Activated T-cell treated with anti-CD3 and anti-CD28 coated beads, Interleukin-2, amount 50 U/mL, for 72 hours (primary cell): ENCODE measurements at places on chromosomes 16 and 17. TPM values are rescaled to one million over a fixed set of nuclear protein-coding genes. Genes with fewer than 3 reads are reported as not detected.
A peak's percentile ranks its signal among the peaks of the same experiment; 100 is the strongest.

Gene CMTM1
- total RNA-seq: 10.1 TPM

- H3K27me3 ChIP-seq: no peaks in the 10 kb centered on the region
- no peak overlapping the region for H3K4me3 ChIP-seq
- H3K4me1 ChIP-seq: peaks cover 100% of the 10 kb centered on the region
- DNase-seq: peak; percentile 18
- H3K27ac ChIP-seq: peak overlapping the region; percentile 7
- H3K36me3 ChIP-seq: peaks cover 29% of the 10 kb centered on the region
Observed at GRCh38 chr17:40551879-40552768, 13.1 kb downstream of the CCR7 start.

DNA sequence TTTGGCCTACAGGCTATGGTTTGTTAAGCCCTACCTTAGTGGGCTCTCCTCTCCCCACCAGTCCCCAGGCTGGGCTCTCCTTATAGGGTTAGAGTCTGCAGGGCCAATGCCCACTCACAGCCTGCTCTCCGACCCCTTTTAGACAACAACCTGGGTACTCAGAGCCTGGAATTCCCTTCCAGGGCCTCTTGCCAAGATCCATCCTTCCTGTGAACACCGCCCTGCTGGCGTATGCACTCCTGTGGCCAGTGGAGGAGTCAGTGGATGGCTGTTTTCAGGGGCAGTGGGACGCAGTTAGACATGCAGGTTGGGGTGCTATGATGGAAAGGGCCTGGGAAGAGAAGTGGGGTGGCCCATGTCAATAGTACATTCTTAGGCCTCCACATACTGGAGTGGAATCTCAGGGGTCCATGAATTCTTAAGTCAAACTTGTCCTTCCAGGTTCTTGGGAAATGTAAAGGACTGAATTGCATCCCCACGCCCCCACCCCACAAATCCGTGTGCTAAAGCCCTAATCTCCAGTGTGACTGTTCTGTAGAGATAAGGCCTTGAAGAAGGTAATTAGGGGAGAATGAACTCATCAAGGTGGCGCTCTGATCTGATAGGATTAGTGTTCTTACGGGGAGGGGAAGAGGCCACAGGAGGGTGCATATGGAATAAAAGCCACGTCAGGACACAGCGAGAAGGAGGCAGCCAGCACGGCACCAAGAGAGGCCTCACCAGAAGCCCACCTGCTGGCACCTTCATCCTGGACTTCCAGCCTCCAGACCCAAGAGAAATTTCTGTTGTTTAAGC is 81.6 kb upstream of the CACNG5 start:
- peaks cover 38% of the 10 kb centered on the region for H3K36me3 ChIP-seq
- H3K4me1 ChIP-seq: no peaks in the 10 kb centered on the region
- H3K4me3 ChIP-seq: no peak overlapping the region
- no peaks in the 10 kb centered on the region for H3K27me3 ChIP-seq
- DNase-seq: no peak

GRCh38 chr17:73308017-73308823 is 3.6 kb downstream of the CDC42EP4 start:
- no peak for DNase-seq
- peaks cover 7% of the 10 kb centered on the region for H3K4me1 ChIP-seq
- H3K36me3 ChIP-seq: no peaks in the 10 kb centered on the region

GRCh38 chr17:17044846-17045561 is 2.7 kb downstream of the MPRIP start:
- DNase-seq: no peak
- peak overlapping the region; percentile 54 for H3K27ac ChIP-seq
- H3K27me3 ChIP-seq: no peaks in the 10 kb centered on the region
- H3K36me3 ChIP-seq: no peaks in the 10 kb centered on the region
- H3K4me1 ChIP-seq: peaks cover 63% of the 10 kb centered on the region
- H3K4me3 ChIP-seq: peak overlapping the region; percentile 82

Gene UBALD2
- total RNA-seq: 629 TPM

- H3K4me3 ChIP-seq: no peak overlapping the region
- H3K27me3 ChIP-seq: no peaks in the 10 kb centered on the region
- H3K27ac ChIP-seq: no peak overlapping the region
- no peaks in the 10 kb centered on the region for H3K36me3 ChIP-seq
- H3K4me1 ChIP-seq: peaks cover 18% of the 10 kb centered on the region
Observed at GRCh38 chr17:81557276-81558114, 5.3 kb upstream of the FAAP100 start.

DNA sequence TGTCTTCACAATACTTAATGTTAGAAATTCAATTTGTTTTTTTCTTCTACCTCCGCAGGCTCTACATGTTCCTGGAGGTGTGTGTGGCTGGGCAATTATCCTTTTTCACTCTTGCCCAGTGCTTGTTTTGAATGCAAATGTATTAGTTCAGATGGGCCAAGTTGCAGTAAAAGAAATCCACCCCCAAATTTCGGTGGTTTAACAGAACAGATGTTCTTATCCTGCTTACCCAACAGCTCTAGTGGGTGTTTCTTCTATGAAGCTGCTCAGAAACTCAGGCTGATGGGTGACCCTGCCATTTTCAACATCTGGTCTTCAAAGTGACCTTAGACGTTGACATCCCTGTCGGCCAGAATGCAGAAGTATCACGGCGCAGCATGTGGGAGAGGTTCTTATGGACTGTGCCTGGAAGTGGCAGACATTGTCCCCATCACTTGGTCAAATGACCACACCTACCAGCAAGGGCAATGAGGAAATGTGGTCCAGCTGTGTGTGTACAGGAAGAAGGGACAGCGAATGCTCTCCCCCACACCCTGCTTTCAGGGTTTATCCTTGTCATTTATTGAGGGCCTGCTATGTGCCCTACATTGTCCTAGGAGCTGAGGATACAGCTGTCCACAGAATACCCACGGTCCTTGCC is 157.3 kb downstream of the CDH13 start:
- H3K27me3 ChIP-seq: peaks cover 8% of the 10 kb centered on the region
- H3K36me3 ChIP-seq: no peaks in the 10 kb centered on the region
- H3K4me1 ChIP-seq: no peaks in the 10 kb centered on the region
- no peak overlapping the region for H3K4me3 ChIP-seq
- no peak for DNase-seq

DNA sequence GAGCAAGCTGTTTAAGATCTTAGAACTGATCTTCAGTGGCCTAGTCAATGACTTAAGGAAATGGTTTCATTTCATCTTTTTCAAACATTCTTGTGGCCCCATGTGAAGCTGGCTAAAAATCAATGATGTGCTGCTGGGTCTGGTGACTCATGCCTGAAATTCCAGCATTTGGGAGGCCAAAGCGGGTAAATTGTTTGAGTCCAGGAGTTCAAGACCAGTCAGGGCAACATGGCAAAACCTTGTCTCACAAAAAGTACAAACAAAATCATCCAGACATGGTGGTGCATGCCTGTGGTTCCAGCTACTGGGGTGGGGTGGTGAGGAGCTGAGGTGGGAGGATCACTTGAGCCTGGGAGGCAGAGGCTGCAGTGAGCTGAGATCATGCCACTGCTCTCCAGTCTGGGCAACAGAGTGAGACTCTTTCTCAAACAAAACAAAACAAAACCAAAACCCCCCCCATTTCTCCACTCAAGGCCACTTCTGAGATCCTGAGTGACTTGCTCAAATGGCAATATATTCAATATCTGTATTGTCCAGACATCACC is 17.4 kb upstream of the COL1A1 start:
- H3K36me3 ChIP-seq: no peaks in the 10 kb centered on the region
- H3K4me3 ChIP-seq: no peak overlapping the region
- H3K4me1 ChIP-seq: peaks cover 6% of the 10 kb centered on the region

- no peaks in the 10 kb centered on the region for H3K4me1 ChIP-seq
- no peak overlapping the region for H3K4me3 ChIP-seq
- no peak overlapping the region for H3K27ac ChIP-seq
- DNase-seq: no peak
Observed at GRCh38 chr17:16938031-16938430, 33.9 kb downstream of the TNFRSF13B start.

- H3K27ac ChIP-seq: peak overlapping the region; percentile 11
- H3K4me3 ChIP-seq: no peak overlapping the region
- H3K36me3 ChIP-seq: peaks cover 5% of the 10 kb centered on the region
- peaks cover 70% of the 10 kb centered on the region for H3K27me3 ChIP-seq
- DNase-seq: no peak
Observed at GRCh38 chr17:36107660-36108059, 4.0 kb downstream of the CCL4 start.
